Fibroblast of villous mesenchyme (primary cell): ENCODE measurements at places on chromosomes 12 and 14.
A peak's percentile ranks its signal among the peaks of the same experiment; 100 is the strongest.

DNA sequence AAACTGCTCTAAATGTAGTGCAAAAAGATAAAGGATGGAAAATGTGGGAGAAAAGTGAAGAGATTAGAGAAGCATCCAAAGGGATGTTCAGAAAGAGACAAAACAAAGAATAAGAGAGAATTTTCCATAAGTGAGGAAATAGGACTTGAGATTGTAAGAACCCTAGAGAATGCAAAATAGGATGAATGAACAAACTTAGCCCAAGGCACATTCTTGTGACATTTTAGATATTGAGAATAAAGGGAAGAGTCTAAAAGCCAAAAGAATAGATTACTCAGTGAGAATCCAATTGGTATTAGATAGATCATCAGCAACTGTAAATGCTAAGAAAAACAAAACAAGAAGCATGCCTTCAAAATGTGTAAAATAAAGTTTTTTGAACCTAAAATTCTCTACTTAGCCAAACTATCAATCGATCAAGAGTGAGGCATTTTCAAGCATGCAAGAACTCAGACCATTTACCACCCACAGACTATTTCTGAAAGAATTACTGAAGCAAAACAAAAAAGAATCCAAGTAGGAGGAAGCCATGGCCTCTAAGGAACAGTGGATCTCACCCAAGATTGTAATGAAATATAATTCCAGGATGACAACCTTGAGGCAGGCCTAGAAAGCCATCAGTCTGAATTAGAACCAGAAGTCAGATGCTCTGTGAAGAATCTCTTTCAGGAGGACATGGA lies 33.5 kb downstream of the DYRK2 start:
- no peak for DNase-seq

DNA sequence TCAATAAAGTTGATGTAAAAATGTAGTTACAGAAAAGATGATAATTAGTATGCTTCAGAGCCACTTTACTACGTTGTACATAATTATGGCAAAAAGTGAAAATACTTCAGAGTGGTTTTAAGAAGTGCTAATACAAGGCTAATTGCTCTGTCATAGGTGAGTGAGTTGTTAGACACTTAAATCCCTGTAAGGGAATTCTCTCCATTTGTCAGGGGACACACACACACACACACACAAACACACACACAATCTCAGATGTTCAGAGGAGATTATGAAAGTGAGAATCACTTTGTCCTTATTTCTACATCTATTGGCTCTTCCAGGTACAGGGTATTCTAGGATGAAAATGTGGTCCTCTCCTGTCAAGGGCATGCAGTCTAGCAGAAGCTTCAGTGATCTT lies 208.3 kb upstream of the PELI2 start:
- no peak for DNase-seq

DNA sequence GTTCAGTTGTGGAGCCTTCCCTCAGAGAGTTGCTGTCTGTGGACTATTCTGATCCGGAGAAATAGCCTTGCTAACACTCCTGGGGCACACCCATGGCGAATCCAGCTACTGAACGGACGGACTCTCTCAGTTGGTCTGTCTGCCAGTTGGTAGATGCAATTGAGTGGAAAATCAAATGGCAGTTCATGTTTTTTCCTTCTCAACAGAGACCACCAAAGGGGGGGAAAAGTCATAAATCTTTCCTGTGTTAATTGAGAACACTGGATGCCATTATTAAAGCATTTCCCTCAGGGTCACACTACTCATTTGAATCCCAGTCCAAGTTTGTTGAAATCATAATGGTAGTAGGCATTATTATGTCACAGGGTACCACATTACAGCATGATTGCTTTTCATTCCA lies 354.3 kb upstream of the FAR2 start:
- DNase-seq: no peak

DNA sequence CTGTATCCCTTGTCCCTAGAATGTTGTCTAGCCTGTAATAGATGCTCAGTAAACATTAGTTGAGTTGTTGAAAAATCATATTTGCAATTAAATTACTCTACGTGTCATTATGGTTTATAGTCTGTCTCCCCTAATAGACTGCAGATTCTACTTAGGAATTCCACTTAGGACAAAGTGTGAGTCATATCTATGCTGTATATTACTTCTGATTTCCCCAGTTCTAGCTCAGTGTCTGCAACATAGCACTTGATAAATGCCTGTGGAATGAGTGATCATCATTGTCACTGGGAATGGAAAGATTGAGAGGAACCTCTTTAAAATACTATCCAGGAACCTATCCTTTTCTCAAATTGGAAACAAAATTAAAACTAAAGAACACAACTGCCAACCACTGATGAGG lies 99.3 kb downstream of the TBX5 start:
- DNase-seq: peak; percentile 2

DNA sequence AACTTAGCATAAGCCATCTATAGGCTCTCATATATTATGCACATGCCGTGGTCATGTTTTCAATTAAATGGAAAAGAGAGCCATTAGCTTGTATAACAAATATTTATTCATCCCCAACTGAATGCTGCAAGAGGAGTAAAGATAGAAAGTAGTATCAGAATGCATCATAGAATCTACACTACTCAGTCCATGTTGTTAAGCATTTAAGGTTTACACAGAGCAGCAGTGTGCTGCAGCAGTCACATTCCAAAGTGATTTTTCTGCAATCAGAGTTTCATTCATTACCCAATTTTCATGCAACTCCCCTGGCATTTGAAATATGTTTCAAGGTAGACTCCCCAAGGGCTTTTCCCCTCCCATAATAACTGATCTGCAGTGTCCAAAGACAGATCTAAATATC lies 82.2 kb upstream of the LMO3 start:
- no peak for DNase-seq
